ENCODE measurements at places on chromosomes 3 and 15. TPM values are rescaled to one million over a fixed set of nuclear protein-coding genes. Genes with fewer than 3 reads are reported as not detected.

DNA sequence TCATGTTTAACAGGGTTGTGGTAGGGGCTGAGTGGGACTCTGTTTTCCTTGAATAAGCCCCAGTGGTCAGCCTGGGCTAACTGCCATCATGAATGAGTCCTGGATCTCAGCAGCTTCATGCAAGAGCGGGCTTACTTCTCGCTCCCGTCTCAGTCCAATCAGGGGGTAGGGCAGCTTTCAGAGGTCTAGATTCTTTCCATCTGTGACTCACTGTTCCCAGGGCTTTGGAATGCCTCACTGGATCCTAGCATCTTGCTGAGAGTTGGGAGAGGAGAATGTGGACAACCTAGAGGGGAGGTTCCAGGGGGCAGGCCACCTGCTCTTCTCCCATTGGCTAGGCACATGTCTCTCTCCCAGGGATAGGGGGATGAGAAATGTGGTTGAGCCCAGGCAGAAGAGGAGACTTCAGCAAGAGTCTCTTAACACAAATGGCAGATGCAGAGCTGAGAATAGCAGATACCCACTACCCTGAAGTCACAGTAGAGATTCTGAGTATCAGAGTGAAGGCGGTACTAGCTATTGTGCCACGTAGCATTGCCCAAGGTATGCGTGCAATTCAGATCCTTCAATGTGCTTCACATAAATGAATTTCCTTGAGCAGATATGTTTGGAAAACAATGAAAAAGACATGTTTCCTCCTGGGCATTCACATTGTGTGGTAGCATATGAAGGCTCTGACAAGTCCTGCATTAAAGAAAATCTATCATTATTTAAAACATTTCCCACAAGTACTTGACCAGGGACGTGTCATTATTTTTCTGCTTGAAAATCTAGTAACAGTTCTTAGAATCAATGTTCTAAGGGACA, 257.7 kb upstream of the PROK2 start:
- no peak for DNase-seq

DNA sequence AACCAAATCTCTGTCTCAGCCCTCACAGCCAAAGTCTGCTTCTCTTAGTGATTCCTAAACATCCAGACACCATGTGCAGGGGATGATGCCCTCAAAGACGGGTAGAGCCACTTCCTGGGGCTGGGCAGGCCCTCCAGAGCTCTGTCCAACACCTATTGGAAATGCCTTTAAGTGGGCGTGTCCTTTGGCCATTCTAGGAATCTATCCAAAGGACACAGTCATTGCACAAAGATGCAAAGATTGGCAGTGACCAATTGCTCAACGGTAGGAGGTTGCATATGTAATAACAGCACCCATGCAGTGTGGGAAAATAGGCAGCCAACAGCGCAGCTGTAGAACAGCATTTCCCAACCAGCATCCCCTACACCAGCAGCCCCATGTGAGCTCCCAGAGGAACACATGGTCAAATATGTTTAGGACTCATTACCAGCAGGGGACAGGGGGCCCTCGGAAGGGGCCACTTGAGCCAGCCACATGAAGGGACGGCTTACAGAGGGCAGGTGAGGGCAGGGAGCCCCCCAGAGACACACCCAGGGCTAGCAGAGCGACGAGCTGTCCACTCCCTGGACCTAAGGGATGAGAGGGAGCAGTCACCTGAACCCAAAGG, 142.8 kb upstream of the IQSEC1 start:
- no peak for DNase-seq

- peak; percentile 23 for DNase-seq
Observed at GRCh38 chr3:40317061-40317855, 7.8 kb downstream of the EIF1B start.

DNA sequence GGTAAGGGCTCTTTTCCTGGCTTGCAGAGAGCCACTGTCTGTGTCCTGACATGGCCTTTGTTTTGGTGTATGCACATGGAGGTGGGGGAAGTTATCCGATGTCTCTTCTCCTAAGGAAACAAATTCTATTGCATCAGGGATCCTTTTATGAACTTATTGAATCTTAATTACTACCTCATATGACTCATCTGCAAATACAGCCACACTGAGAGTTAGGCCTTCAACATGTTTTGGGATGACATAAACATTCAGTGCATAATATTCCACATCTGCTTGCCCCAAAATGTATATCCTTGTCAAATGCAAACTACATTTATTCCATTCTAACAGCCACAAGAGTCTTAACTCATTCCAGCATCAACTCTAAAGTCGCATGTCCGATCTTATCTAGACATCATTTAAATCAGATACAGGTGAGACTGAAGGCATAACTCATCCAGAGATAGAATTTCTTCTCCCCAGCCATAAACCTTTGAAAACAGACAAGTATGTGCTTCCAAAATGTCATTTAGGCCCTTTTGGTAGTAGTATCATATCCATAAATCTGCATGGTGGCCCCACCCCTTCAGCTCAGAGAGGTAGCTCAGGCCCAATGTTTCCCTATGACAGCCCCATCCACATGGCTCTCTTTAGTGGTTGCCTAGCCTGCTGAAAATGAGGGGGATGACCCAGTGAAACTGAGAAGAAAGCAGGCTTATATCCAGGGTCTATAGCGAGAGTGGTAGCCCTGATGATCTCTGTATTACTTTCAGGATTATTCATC, 289.5 kb upstream of the ALCAM start:
- no peak for DNase-seq

- peak; percentile 79 for DNase-seq
Observed at GRCh38 chr3:138915503-138916498, 31.1 kb downstream of the FOXL2 start.

- DNase-seq = no peak
Observed at GRCh38 chr15:82831894-82832600, 22.6 kb downstream of the WHAMM start.

Gene TRIM59
- total RNA-seq = 15.3 TPM

Gene B3GNT5
- total RNA-seq = 66.6 TPM

Gene C3orf62
- total RNA-seq = 5.2 TPM

Gene ROPN1
- total RNA-seq = not detected

Gene INKA1
- total RNA-seq = 1.8 TPM

Gene TGM4
- not detected for total RNA-seq

Gene SLC30A4
- 0.98 TPM for total RNA-seq

Gene POPDC2
- total RNA-seq = 2.3 TPM

Gene REC114
- not detected for total RNA-seq

Gene CLDN18
- 0.18 TPM for total RNA-seq

Gene SCN5A
- not detected for total RNA-seq

All from activated T-cell treated with anti-CD3 and anti-CD28 coated beads, Interleukin-2, amount 50 U/mL, for 4 hours (primary cell).